ENCODE measurements at places on chromosomes 1 and 21.

DNA sequence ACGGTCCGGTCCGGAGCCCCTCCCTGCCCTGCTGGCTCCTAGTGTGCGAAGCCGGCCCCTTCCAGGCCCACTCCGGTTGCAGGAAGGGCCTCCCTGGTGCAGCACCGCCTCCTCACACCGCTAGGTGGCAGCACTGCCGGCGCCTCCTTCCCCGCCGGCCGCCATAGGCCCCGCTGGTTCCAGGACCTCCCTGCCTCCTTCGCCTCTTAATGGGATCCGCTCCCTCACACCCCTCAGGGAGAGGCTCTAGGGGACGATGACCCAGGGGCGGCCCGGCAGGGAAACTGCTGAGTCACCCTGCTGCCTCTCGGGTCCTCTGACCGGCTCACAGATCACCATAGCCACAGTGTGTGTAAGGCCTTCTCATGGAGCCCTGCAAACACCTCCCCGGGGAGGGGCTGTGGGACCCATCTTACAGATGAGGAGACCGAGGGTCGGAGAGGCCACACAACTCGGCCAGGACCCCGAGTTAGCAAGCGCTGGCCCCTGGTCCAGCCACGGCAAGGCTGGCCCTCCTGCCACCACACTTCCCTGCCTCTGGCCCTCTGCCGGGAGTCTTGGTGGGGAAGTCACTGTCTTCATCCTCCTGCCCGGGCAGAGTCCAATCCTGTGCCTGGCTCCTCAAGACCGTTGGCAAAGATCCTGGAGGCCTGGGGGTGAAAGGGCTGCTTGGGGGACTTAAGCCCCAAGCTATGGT, 1.6 kb upstream of the AJAP1 start:
- no peak for DNase-seq

GRCh38 chr1:163872067-163872466, 550.3 kb downstream of the NUF2 start:
- no peak for DNase-seq

- DNase-seq = no peak
Measured at GRCh38 chr1:2591581-2592261, 5.1 kb downstream of the PRXL2B start.

DNA sequence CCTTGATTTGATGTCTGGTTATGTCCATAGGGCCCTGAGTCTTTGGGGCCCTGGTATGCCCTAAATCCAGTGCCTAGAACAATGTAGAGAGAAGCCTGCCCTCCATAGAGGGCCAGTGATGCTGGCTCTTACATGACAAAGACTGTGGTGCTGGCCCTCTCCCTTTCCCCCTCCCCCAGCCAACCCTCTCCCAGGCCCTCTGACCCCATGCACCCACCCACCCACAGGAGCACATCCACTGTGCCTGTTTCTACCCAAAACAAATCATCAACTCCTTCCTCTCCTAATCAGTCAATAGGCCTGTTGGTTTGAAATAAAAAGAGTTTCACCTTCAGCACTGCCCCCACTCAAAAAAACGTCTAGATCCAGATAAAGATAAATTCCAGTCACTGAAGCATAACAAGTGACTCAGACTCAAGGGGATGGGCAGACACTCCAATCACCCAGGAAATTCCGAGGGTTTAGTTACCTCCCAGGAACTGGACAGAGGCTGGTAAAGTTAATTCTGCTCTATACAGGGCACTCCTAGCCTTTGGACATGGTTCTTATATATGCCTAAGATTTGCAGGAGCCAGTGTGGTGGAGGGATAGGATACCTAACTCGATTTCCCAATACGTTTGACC, 144.8 kb upstream of the VANGL1 start:
- no peak for DNase-seq

- DNase-seq = peak; percentile 15
Measured at GRCh38 chr1:156889802-156890580, 3.5 kb upstream of the PEAR1 start.

DNA sequence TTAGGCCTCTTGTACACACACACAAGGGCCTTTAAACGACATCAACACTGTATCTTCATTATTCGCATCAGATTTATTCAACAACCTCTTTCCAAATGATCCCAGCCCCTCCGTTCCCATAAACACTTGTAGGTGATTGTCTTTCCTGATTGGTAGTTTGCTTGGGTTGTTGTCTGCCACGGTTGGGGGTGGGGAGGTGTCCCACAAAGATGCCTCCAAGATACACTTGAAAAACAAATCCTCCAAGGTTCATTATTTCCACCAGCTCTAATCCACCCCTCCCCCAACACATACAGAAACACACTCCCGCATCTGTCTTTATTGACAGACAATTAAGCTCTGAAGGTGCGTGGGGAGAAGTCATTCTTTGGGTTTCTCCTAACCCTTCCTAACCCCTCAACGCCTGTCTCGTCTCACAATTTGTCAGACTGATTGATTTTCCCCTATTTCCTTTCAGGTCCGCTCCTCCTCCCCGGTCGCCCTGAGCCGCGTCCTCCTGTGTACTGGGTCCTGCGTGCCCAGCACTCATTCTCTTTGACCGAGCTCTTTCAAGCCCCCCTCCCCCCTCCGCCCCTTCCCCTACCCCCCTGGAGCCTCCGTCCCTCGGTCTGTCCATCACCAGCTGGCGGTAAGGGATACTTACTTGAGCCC, 1.4 kb downstream of the WDR26 start:
- DNase-seq = no peak

DNA sequence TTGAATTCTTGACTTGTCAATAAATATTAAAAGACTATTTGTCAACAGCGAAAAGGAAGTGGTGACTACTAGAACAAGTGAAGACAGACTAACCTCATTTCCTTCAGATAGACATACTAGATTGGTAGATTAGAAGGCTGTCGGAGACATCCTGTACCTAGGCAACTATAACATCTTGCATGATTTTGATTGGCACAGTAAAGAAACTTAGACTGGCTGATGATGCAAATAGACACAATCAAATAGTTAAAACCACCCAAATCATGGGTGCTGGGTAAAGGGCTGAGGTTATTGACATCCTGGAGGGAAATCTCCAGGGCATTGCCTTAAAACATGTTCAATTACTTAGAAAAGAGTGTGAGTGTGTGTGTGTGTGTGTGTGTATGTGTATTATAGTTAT, 85.9 kb upstream of the EDEM3 start:
- no peak for DNase-seq

DNA sequence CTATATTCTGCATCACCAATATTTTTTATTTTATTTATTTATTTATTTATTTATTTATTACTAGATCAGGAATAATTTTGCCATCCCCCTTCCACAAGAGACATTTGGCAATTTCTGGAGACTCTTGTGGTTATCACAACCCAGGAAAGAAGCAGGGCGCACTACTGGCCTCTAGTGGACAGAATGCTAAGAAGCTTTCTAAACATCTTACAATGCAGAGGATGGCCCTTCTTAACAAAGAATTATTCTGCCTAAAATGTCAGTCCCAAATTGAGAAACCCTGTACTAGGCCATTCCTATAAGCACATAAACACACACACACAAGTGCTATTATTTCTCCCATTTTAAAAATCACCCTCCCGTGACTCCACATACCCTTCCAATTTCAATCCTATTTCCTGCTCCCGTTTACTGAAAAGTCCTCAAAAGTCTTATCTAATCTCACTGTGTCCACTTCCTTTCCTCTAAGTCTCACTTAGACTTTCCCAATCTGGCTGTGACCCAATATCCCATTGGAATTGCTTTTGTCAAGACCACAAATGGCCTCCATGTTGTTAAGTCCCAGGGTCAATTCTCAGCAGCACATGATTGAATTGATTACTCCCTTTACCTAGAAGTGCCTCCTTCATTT, 43.7 kb upstream of the RNF11 start:
- DNase-seq = no peak

- DNase-seq = no peak
Measured at GRCh38 chr1:111596499-111596898, 23.1 kb upstream of the RAP1A start.

DNA sequence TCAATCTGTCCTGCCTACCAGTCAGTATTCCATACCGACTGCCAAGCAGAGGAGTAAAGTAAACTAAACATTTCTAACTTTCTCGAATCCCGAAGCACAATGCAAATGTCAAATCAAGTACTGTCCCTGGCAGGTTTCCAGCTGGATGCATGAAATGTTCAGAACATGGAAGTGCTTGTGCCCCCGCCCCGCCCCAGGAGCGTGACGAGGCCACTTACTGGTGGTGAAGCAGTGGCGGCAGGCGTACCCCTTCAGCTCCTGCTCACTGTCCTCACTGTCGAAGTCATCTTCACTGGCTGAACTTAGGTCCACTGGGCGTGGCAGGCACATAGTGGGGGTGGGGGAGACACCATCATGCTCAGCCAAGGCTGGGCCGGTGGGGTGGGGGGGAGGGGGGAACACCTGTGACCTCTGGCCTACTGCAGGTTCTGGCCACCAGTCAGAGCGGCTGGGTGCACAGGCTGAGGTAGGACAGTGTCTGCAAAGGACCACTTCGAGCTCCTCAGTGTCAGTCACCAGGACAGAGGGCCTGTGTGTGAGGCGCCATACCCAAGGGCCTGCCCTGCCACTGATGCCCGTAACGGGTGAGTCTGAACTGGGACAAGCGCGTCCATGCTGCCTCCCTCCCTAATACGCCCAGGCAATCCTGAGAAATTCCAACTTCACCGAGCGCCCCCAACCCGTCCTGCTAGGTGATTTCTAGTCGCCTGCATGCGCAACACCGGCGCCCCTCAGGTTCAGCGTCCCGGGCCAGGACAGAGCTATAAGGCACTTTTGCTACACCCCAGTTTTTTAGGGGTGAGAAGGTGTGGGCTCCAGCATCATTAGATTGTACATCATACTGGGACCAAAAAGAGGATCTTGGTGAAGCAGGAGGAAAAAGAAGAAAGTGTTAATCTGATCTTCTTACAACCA, 46.9 kb downstream of the SLC45A1 start:
- DNase-seq = no peak

GRCh38 chr1:3266870-3267549, 187.5 kb upstream of the ARHGEF16 start:
- no peak for DNase-seq

DNA sequence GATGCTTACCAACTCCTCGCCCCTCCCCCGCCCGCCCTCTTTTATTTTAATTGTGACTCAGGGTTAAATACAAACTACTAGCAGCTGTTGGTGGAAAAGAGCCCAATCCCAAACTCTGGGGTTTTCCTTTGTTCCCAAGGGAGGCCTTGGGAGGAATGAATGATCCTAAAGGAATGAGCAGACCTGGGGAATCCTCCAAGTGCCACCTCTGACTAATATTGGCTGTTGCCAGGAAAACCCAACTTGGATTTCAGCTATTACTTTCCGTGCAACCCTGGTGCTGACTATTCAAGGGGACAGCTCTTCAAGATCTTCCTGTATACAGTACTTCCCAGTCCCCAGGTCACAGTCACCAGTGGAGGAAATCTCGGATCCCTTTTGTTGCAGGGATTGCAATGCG, 1.3 kb upstream of the S100A10 start:
- no peak for DNase-seq

DNA sequence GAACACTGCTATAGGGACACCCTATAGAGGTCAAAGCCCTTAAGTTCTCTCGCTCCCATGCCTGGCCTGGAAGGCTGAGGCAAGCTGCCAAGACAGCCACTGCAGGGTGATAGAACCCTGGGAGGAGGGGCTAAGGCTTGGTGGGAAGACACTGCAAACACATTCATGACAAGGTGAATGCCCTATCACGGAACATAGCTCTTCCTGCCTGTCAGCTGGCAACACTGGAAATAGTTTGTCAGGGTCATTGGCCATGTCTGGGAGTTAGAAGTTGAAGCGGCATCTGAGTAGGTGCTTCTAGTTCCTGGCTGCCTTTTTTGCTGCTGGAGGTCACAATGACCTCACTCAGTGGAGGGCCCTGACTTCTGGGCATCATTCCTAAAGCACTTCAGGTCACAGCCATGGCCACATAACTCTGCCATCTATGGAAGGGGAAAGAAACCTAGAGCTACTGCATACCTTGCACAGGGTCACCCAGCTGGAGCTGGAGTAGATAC, 4.2 kb downstream of the FABP3 start:
- no peak for DNase-seq

- DNase-seq = no peak
Measured at GRCh38 chr1:10059342-10059718, 26.6 kb downstream of the UBE4B start.

GRCh38 chr1:53938136-53938830, 7.2 kb downstream of the IFT25 start:
- no peak for DNase-seq

DNA sequence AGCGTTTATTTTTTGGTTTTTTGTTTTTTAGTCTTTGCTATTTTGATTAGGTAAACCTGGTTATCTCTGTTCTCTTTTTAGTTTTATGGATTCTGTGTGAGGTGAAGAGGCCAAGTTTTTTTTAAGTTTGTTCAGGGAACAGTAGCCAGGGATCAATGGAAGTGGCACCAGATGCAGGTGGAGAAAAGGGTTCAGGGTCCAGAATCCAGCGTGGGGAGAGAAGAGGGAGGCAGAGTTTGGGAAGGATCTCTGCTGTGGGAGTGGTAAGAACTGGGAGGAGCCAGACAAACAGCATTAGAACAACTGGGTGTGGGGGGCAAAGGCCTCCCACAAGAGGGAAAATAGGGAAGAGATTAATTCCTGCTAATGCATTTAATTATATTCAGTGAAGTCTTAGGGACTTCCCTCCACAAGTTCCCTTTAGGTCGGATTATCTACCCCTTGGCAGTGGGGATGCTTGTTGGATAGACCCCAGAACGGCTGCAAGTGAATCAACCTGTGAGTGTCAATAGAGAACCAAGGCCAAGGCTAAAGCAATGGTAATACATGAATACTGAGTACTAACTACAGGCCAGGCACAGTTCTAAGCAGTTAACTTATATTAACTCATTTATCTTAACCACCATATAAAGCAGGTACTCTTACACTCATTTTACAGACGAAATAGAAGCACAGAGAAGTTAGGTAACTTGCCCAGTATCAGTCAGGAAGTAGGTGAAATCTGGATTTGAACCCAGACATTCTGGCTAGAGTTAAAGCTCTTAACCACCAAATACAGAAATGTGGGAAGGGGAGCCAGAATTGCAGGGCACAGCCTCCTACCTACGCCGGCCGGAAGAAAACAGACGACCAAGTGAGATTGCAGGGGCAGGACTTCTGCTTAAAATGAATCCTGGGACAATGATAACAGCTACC, 498 bp downstream of the GNAT2 start:
- DNase-seq = no peak

DNA sequence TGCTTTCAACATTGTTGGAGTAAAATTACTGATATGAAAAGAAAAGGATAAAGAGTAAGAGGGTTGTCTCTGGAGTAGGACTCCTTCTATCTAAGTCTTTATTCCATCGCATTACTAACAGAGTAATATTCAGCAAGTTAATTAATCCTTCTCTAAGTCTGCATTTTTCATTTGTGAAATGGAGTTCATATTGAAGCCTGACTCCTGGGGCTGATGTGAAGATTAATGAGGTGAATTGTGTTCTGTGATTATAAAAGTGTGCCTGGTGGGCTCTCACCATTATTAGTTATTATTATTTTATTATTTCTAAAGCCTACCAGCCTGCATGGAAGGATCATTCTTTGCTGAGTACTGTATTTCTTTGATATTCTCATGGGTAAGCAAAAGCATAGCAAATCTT, 1096.7 kb downstream of the KCNT2 start:
- no peak for DNase-seq

- DNase-seq = no peak
Measured at GRCh38 chr1:37037690-37038089, 3.4 kb upstream of the GRIK3 start.

- no peak for DNase-seq
Measured at GRCh38 chr1:112935461-112936111, 20.4 kb downstream of the SLC16A1 start.
